ENCODE measurements at places on chromosomes 4 and X.

GRCh38 chr4:36056136-36056535 lies 188.2 kb downstream of the ARAP2 start:
- no peak for DNase-seq

GRCh38 chr4:14679906-14680305 lies 322.4 kb upstream of the CPEB2 start:
- no peak for DNase-seq

GRCh38 chr4:151239608-151240007 lies 37.4 kb upstream of the PRSS48 start:
- no peak for DNase-seq

GRCh38 chr4:20305976-20306375 lies 54.3 kb downstream of the SLIT2 start:
- no peak for DNase-seq

DNA sequence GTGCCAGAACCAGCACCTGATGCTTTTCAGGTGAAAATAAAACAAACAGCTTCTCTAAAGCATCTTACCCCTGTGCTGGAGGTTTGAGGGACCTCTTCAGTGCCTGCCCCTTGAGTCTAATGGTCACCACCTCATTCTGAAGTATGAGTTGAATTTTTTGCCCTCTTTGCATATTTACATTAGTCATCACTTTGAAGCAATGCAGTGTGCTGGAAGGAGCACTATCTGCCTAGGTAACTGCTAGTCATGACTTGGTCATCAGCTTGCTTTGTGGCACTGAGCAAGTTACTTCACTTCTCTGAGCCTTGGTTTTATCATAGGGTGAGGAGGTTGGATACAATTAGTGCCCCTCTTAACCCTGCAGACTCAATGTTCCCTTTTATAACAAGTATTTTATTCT lies 44.9 kb downstream of the SPATA18 start:
- DNase-seq: no peak

DNA sequence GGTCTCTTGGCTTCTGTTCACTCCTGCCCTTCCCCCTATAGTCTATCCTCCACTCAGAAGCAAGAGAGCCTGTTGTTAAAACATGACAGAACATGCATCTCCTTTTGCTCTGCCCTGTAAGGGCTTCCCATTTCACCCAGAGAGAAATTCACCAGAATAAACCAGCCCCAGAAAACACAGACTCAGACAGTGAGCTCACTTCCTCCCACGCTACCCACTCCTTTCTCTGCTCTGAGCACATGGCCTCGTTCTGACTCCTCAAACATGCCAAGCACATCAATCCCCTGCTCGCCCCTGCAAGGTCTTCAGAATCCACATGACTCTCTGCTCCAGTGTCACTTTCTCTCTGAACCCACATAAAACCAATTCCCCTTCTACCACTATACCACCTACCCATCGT lies 50.4 kb downstream of the MID1 start:
- DNase-seq: no peak

- no peak for DNase-seq
These were observed 238.5 kb upstream of the PGRMC2 start for GRCh38 chr4:128525992-128526630.

GRCh38 chr4:43607827-43608461 lies 715.4 kb downstream of the GRXCR1 start:
- DNase-seq: no peak

DNA sequence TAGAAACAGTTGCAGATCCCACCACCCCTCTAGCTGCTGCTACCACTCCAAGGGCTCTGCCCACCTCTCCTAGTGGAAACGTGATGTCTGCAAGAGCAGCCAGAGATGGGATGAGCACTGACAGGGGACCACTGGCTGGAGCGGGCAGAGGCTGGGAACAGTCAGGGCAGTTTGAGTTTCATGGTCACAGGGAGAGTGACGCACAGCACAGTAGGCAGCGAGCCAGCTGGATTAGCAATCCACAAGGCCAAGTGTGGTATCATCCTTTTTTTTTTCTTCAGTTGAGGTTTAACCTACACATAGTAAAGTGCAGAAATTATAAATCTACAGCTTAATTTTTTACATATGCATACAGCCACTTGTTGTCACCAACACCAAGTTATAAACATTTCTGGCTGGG lies 6.4 kb upstream of the SCML2 start:
- no peak for DNase-seq

GRCh38 chrX:48919360-48919841 lies 577 bp upstream of the PIM2 start:
- DNase-seq: no peak

DNA sequence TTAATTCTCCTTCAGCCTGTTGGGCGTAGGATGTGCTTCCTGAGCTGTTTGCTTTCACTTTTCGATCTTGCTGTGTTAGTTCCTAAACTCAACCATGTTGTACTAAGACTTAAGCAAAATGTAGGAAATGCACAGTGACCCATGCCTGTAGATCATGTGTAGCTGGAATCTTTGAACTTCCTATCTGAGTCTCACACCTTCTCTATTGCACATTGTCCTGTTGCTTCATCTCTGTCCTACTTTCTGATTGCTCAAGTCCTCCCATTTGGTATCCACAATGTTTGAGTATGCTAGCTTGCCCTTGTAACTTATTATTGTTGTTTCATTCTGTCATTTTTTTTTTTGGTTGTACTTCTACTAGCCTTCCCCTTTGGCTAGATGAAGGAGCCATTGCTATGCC lies 239.6 kb downstream of the PPP1R2C start:
- DNase-seq: no peak

GRCh38 chr4:92497141-92497540 lies 193.4 kb downstream of the GRID2 start:
- no peak for DNase-seq

- DNase-seq: no peak
These were observed 24.3 kb downstream of the HMX1 start for GRCh38 chr4:8847331-8847730.

DNA sequence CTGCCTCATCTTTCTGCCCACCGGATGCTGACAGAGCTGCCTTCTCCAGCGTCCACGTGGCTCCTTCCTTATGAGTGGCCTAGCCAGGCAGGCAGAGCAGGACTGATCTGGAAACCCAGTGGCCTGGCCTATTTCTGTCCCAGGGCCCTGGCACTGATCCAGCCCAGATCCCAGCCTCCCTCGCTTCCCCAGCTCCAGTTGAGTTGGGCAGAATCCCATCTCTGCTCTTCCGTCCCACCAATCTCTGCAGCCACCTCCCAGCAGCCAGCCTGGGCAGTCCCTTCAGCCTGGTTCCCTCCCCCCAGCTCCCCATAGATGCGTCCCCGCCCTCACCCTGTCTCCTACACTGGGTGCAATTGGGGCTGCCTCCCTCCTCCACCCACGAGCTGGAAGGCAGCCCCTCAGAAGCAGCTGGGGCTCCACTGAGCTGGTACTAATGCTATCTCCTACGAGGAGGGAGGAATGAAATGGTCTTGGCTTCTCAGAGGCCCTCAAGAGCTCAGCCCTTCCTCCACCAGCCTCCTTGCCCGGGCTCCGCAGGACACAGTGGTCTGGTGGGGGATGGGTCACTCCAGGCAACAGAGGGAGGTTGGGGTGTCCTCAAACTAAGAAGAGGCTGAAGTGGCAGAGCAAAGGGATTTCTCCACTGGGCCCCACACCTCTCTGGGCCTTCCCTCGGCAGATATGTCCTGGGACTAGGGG lies 94.2 kb downstream of the PJA1 start:
- DNase-seq: no peak

DNA sequence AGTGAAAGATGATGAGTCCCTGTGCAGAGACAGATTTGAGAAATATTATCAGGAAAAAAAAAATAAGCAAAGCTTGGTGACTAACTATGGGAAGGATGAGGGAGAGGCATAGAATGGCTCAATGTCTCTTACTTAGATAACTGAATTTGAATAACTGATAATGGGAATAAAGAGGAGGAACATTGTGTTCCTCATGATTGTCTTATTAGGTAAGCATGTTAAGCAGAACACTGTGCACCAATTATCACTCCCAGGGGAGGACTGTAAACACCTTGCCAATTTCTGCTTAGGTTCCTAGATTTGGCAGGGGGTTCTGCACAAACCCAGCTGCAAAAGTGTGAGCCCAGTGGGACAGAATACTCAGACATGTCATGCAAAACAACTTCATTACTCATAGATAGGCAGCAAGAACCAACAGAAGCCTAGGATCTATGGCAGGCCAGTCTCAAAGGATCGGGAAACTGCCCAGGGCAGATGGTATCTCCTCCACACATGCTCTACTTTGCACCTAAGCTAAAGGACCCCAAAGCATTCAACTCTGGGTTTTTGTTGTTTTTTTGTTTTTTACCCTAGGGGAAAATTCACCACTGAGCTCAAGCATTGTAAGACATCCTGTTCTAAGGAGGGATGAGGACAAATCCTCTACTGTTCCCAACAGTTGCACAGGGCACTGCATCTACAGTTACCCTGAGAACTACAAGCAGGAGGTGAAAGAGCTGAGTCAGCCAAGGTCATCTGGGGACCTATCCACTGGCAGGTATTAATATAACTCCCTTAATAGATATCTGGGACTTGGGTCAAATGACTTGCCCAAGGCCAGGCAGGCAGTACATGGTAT lies 907.0 kb downstream of the RAPGEF2 start:
- no peak for DNase-seq

DNA sequence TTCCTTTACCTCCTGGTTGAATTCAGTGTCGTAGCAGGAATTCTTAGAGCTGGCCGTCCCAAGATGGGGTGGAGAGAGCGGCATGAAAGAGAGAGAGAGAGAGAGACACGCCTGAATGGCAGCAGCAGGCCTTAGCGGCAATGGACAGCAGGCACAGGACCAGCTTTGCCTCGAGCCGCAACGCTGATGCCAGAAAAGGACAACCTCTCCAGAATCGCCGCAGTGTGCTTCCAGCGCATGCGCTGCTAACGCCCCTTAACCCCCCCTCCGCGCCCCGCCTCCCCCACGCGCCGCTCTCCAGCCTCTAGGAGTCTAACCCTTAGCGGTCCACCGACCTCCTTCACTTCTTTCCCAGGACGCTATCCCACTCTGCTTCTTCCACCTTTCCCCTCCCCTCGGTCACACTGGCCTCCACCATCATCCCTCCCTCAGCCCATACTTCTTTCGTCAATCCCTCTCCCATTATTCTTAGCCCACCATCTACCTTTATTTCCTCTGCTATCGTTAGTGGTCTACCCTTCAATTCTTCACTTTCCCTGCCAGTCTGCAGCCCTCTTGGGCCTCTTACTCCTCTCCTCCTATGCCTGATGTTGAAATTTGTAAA lies 10.5 kb upstream of the ZCCHC13 start:
- peak; percentile 50 for DNase-seq

DNA sequence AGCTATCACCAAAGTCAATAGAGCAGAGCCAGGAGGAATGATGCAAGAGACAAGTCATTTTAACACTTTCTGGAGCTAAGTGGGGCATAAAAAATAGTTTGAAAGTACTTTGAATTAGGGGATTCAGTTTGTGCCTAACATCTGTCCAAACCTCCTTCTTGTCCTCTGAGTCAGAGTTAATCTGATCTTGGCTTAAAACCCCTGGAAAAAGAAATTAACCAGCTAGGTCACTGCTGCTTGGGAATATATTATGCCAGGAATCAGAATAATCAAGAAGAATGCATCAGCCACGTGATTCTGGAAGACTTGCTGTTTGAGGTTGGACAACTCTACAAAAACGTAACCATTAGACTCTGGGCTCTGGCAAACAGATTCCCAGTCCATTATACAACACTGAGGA lies 45.3 kb upstream of the EDA2R start:
- DNase-seq: no peak

GRCh38 chr4:178293601-178294000 lies 851.4 kb upstream of the AGA start:
- no peak for DNase-seq

- no peak for DNase-seq
These were observed 12.4 kb downstream of the LAP3 start for GRCh38 chr4:17589355-17589754.

DNA sequence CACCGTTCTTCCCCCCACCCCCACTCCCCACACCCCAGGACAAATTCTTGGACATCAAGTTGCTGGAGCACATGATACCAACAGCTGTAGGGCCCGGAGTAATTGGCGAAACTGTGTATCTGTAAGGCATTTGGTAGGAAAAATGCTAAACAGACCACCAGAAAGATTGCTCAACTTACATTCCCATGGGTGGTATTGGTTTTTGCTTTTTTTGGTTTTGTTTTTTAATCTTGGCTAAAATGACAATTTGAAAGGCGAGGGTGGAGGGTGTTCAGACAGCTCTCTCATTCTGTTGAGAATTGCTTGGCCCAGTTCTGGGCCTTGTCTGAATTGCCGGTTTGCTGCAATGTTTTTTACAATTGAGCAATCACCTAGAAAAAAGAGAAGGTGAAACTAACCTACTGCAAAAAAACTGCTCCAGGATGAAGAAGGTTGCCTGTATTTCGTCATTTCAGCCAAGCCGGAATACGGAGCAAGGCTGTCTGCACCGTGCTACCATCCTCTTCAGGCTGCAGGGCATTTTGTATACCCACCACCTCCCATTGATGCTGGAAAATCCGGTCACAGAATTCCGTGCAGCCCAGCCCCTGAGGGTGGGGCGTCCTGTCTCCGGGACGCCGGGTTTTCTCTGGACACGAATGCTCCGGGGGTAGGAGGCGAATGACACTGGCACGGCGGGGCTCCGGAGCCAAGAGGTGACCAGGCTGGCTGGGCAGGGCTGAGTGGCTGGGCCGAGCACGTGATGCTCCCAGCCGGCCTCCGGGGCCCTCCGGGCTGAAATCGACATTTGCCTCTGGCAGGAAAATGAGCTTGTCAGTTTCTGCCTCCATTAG lies at the start of gene CLCN4:
TSS of gene CLCN4 (plus strand) at position 777 of the 833 bp plus-strand sequence. CDS start 28,058 bp downstream, outside the sequence.
- DNase-seq: no peak

DNA sequence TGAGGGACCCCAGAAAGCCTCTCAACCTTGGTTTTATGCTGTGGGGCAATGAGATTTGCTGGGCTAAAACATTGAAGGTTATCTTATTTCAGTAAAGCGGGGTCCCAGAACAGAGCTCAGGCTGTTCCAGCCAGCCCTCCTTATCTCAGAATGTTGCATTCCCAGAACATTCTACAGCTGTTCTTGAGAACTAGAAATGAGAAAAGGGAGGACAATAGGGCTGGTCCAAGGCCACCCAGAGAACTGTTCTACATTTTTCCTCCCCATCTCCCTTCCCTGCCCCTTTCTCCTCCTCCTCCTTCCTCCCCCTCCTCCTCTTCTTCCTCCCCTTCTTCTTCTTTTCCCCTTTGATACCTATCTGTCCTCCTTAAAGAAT lies 70.4 kb upstream of the SLC7A11 start:
- no peak for DNase-seq

- DNase-seq: no peak
These were observed 232.5 kb upstream of the GPRIN3 start for GRCh38 chr4:89539797-89540711.

- DNase-seq: no peak
These were observed 107.2 kb downstream of the TAB3 start for GRCh38 chrX:30781711-30782444.
